ELF-1 (cell line): ENCODE measurements at places on chromosomes 12 and 14.

DNA sequence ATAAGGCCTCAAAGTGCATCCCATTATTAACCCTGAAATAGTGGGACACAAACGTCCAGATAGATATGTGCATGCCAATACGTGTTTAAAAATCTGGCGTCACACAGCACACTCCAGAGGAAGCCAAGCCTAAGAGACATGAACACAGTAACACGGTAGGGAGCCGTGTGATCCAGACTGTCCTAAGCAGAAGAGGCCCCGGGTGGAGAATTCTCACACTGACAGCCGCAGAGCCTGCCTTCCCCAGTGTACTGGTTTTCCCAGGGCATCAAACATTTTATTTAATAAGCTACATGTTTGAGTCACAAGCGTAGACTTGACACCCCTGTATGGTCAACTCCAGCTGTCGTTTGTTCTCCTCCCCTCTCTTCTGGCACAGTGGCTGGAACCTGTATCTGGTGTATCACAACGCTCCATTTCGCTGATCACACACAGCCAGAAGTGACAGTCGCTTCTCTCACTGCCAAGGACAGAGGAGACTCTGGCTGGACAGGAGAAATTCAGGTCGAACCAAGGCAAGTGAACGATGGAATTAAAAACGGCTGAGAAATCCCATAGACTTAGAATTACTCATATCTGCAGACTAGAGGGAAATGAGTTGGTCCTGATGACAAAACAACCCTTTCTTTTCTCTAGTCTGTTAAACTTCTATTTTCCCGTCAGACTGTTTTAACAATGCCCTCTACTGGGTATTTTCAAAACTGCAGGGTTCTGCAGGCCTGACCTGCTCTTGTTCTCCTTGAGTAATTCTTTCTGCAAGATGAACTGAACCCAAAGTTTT lies 359.9 kb downstream of the RGS6 start:
- DNase-seq: peak; percentile 67

- no peak for DNase-seq
These were observed 210.9 kb upstream of the ARID2 start for GRCh38 chr12:45518291-45519235.

DNA sequence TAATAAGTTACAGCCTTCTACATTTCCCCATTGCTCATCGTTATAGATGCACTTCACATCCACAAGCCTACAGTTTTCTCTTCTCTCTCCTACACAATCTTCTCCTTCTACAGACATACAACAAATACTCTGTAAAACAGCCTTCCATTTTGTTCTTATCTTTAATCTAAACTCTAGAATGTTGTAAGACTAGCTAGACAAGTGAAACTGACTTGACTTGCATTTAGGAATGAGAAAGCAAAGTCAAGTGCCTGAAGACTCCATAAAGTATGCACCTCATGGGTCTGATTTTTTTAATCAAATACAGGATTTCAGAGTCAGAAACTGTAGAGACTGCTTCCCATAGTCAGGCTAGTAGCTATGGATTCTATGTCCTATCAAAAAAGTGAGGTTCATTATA lies 190.3 kb downstream of the KLHL28 start:
- DNase-seq: no peak

DNA sequence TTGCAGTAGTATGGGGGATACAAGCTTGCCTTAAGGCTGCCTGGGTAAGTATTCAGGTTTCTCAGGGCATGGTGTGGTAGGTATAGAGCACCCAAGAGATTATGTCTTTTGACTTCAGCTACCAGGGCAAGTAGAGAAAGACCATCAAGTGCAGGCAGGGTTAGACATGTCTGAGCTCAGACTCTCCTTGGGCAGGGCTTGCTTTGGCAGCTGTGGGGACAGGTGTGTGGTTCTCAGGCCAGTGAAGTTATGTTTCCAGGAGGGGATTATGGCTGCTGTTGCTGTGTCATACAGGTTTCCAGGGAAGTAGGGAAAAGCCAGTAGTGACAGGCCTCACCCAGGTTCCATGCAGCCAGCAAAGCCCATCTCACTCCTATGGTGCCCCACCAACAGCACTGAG lies 1040.4 kb downstream of the FLRT2 start:
- no peak for DNase-seq

- DNase-seq: peak; percentile 13
These were observed 9.0 kb upstream of the CD163 start for GRCh38 chr12:7512553-7512952.

GRCh38 chr14:74685921-74686678 lies 26.8 kb downstream of the AREL1 start:
- DNase-seq: no peak

DNA sequence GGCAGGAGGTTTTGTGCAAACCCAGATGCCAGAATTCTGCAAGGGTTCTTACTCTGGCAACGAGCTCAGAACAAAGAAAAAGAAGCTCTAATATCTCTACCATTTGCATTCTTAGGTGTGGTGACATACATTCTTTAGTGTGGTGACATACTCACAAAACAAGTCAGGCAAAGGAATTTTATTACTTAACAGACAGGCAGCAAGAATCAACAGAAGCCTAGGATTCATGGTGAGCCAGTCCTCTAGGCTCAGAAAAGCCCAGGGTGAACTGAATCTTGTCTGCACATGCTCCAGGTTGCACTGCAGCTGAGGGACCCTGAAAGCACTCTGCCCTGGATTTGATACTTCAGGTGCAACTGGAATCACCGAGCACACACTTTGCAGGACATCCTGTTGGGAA lies 122.4 kb upstream of the PTPRQ start:
- DNase-seq: peak; percentile 23

- DNase-seq: no peak
These were observed 120.8 kb upstream of the CCDC196 start for GRCh38 chr14:66365388-66365787.

- peak; percentile 68 for DNase-seq
These were observed 62.5 kb downstream of the CCDC88C start for GRCh38 chr14:91354979-91355685.

DNA sequence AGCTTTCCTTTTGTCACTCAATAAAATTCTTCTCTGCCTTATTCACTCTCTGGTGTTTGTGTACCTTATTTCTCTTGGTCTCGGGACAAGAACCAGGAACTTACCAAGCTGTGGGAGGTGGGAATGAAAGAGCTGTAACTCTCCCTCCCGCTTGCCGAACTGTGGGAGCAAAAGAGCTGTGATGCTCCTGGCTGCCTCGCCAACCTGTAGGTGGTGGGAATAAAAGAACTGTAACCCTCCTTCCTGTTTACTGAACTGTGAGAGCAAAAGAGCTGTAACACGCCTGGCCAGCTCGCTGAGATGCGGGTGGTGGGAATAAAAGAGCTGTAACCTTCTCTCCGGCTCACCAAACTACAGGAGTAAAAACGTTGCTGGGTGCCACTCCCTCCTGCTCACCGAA lies 314.1 kb upstream of the LRIG3 start:
- no peak for DNase-seq

- no peak for DNase-seq
These were observed 836 bp downstream of the PTPN21 start for GRCh38 chr14:88553886-88554456.

- no peak for DNase-seq
These were observed 134.0 kb downstream of the GCH1 start for GRCh38 chr14:54768501-54769129.

- peak; percentile 94 for DNase-seq
These were observed 20.7 kb downstream of the PHLDA1 start for GRCh38 chr12:76010732-76011458.

- DNase-seq: peak; percentile 16
These were observed 6.0 kb downstream of the FAR2 start for GRCh38 chr12:29155079-29155478.

DNA sequence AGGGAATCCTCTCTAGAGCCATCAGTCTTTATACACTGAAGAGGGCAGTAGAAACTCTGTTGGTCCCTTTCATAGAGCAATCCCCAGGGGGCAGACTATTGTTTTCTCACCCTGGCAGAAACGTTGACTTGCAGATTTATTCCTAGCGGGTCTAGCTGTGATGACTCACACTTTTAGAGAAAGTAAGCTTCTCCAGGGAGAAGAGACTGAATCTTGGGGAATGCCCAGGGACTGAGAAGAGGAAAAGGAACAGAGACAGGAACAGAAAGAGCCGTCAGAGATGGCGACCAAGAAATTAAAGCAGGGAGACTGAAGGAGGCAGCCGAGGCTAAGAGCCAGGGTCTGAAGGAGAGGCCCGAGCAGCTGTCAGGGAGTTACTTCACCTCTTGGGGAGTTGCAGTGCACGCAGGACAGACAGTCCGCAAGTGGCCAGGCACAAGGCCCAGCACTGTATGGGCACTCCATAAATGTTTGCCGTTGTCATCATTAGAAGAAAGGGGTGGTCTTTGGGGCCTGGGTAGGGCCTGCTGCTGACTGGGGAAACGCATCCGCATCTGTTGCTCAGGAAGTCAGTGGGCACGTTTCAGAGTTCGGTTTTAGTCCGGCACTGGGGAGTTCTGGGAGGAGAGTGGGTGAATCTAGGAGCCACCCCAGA lies 13.0 kb downstream of the PLEKHG6 start:
- DNase-seq: peak; percentile 88

DNA sequence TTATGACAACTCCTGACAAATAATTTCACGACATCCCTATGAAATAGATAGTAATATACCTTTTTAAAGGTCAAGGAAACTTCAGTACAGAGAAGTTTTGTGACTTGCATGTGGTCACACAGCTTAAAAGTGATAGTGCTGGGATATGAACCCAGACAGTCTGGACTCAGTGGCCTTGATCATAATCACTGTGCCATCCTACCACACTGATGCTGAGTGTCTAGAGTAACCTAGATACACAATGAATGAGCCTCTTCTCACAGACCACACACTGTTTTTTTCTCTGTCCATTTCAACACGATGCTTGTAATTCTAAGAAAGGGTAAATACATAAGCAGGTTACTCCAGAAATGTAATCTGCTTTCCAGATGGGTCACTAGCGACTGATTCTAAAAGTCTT lies 88.2 kb downstream of the SYNE2 start:
- no peak for DNase-seq

DNA sequence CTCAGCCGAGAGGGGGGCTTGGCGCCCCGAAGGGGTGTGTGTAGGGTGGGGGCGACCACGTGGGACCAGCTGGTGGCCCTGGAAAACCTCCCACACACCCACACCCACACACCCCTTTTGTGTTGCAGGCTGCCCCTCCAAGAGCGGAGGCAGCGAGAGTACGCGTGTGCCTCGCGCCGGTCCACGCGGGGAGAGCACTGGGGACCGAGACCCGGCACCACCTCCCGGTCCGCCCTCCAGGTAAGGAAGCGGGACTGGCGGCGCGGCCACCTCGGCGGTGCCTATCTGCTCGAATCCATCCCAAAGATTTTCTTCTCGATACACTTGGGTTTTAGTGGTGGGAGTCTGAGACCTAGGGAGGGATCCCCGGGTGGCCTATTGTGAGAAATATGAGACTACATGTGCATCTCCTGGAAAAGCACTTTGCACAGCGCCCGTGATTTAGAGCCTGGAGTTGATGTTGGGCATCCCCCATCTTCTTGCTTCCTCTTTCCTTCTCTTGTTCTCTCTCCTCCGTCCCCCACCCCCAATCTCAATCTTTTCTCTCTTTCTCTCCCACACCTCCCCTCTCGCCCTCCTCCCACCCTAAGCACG lies 393 bp downstream of the SYT1 start:
- no peak for DNase-seq

DNA sequence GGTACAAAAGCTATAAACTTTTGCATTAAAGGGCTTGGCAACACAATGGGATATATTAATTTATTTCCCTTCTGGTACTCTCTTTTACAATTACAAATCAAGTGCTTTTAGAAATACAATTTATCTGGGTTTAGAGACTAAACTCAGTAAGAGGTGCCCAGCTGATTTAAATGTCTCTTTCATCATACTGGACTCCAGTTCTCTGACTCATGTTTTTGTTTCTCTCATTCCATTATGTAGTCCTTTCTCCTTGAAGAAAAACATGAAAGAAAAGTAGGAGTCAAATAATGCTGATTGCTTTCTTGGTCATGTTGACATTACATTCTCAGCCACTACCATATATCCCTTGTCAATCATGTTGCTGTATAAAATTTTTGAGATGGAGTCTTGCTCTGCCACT lies 36.3 kb upstream of the CFL2 start:
- no peak for DNase-seq

DNA sequence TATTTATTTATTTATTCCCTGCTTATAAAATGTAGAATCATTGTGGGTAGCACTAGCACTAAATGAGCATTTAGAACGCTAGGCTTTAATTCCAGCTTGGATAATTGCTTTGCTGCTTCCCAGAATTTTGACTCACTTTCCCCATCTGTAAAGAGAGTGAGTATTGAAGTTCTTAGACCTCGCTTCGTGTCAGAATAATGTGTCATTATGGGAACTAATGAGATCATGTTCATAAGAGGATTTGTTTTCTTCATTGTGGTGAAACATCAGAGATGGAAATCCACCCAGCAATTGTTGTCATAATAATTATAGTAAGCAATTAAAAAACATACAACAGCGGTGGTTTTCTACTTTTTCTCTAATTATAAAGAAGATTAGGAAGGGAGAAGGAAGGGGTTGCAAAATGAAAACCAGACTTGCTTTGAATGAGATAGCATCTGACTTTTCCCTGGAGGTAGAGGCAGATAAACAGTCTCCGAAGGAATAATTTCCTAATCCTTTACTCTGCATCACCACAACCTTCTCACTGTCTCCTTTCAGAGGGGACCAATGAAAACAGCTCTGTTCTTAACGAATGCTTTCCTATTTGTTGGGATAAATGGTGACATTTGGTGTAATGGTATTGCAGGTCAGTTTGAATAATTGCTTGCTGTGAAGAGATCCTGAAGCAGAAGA lies 86.8 kb upstream of the ARHGAP5 start:
- no peak for DNase-seq

DNA sequence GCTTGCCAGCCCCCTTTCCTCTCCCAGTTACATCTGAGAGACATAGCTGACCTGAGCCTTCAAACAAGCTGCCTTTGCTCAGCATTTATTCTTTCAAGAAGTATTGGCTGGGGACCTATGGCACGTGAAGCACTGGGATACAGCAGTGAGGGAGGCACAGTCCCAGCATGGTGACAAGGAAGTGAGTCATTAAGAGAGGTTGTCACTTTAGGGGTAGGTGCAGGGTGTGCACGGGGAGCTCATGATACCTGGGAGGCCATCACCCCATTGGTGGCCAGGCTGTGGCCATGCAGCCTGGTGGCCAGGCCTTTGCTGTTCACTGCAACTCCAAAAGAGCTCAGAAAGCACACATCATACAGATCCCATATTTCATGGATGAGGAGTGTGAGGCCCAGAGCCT lies 5.7 kb upstream of the KRT75 start:
- DNase-seq: no peak

- no peak for DNase-seq
These were observed 229.8 kb upstream of the LRIG3 start for GRCh38 chr12:59149995-59150642.

DNA sequence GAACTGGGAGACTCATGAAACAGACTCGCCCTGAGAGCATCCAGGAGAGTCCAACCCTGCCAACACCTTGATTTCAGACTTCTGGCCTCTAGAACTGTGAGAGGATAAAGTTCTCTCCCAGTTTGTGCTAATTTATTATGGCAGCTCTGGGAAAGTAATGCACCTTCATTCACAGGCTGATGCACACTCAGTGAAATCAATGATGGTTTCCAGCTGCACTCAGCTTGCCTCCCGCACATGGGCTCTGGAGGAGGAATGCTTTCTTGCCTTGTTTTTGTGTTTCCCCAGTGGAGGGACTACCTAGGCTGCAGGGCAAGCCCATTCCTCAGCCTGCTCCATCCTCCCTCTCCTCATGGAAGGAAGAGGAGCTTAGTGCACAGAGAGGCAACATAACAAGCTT lies 45.7 kb downstream of the TMEM132C start:
- no peak for DNase-seq

- DNase-seq: peak; percentile 42
These were observed 906 bp downstream of the MARK3 start for GRCh38 chr14:103385929-103386712.

- no peak for DNase-seq
These were observed 137.4 kb downstream of the AEBP2 start for GRCh38 chr12:19576506-19577280.

GRCh38 chr12:48857278-48857994 lies 5.5 kb upstream of the DDX23 start:
- DNase-seq: no peak
